ENCODE measurements at places on chromosomes 1 and 21.

DNA sequence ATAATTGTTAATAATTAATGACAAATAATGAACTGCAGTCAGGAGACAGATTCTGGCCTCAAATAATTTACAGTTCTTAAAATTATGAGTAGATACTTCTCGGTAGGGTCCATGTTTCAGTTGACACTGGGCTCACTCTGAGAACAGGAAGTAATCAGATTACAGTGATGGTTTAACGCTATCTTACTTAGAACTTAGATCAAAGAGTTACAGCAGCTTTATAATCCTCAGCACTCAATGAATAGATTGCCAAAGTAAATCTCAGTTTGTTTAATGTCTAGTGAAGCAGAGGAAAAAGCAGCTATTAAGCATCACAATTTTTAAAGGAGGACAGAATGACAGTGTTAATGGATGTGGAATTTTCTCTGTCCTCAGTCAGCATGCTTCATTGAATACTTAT, 79.6 kb downstream of the PDE4B start:
- DNase-seq = no peak

DNA sequence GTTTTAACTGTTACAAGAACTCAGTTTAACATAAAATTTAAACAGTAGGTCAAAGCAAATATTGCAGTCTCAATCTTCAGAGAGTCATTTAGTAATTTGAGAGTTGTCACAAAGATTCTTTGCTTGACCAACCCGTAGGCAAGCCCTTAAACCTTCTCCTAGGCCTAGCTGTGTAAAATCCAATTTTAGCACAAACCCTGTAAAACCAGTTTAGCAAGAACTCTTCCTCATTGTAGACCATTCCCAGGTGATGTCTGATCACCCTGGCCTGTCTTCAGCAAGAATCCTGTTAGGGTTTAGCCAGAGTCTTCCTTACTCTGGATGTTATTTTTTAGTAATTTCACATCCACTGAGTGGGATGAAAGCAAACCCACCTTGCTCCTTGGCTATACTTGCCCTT, 30.1 kb downstream of the LRIG2 start:
- no peak for DNase-seq

DNA sequence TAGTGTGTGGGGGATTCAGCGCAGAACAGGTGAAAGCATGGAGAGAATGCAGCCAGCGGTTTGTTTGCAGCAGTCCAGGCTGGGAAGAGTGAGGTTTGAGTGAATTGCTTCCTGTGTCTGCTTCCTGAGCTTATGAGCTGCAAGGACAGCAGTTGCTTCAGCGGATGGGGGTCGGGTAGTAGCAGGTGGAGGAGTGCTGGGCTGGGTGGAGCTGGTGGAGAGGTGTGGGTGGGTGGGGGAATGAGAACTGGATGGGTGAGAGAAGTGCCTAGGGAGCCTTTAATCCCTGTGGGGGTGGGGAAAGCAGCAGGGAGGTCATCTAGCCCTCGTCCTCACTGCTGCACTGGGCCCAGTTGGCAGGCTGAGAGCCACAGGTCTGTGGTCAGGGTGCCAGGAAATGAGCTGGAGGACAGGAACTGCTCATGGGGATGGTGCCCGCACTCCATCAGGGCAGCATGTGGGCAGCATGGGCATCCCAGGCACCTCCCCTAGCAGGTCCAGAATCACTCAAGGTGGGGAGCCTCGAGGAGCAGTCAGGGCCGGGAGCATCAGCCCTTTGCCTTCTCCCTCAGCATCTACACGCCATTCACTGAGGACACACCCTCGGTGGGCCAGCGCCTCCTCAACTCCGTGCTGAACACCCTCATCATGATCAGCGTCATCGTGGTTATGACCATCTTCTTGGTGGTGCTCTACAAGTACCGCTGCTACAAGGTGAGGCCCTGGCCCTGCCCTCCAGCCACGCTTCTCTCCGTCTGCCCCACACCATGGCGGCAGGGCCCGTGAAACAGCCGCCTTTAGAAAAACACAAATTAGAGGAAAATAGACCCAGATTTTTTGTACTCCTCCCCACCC, 14.8 kb downstream of the PSEN2 start:
- no peak for DNase-seq

DNA sequence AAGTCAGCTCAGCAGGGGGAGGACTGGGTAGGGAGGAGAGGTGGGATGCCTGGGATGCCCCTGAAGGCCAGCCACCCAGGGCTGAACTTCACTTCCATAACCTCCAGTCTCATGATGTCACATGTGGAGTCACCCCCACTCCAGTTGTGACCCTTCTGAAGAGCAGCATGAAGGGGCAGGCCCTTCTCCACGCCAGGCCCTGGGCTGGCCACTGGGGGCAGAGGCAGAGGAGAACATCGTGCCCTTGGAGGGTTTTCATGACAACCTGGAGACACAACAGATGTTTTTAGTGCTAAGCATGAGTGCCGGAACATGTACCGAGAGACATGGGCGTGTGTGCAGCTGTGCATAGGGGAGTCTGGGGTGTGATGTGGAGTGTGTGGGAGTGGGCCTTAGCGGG, 37.6 kb downstream of the FAAH start:
- no peak for DNase-seq

DNA sequence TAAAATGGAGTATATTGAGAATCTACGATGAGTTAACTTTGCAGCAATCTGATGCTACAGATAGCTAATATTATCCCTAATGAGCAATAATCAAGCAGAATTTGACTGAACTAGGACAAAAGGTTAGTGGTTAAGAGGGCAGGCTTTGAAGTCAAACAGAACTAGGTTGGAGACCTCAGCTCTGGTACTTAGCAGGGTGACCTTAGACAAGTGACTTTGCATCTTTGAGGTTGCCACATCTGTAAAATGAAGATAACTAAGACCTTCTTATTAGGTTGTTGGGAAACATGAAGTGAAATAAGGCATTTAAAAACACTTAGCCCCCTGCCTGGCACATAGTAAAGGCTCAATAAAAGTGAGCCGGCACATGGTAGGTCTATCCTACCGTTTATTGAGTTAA, 4.3 kb upstream of the FUCA1 start:
- DNase-seq = no peak

DNA sequence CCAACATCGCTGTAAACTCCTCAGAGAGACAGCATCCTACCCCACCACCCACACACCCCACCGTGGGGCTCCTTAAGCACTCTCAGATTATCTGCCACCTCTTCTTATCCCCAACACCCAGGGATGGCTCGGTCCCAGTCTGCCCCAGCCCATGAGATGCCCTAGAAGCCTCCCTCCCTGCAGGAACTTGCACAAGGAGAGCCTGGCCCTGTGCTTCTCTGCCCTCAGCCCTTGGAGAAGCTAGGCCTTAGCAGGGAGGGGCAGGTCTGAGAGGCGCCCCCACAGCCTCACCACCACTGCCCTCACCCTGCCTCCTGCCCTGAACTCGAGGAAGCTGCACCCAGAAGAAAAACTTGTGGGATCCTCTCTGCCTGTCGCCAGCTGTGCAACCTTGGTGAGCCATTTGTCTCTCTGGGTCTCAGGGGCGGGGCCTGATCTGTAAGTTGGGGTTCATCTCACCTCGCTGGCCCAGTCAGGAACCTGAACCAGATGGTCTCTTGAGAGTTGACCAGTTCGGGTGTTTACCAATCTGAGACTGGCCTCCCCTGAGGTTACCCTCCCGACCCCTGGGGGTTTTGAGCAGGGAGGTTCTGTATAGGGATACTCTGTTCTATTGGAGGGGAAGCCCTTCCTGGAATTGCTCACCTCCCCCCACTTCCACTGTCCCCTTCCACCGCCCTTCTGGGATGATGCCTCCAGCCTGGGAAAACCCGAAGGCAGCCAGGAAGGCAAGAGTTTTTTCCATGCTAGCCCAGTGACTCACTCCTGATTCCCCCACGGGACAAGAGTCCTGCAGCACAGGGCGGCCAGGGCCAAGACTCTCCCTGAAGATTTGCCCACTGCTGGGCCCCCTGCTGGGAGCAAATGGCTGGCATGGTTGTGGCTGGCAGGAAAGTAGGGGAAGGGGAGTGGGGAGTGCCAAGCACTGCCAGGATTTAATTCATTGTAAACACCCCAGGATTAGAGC, at the start of gene S100A3:
Gene S100A3, minus strand, starts transcription at position 537 of the 967 bp plus-strand sequence. CDS start 773 bp downstream, outside the sequence.
- DNase-seq = peak; percentile 71

DNA sequence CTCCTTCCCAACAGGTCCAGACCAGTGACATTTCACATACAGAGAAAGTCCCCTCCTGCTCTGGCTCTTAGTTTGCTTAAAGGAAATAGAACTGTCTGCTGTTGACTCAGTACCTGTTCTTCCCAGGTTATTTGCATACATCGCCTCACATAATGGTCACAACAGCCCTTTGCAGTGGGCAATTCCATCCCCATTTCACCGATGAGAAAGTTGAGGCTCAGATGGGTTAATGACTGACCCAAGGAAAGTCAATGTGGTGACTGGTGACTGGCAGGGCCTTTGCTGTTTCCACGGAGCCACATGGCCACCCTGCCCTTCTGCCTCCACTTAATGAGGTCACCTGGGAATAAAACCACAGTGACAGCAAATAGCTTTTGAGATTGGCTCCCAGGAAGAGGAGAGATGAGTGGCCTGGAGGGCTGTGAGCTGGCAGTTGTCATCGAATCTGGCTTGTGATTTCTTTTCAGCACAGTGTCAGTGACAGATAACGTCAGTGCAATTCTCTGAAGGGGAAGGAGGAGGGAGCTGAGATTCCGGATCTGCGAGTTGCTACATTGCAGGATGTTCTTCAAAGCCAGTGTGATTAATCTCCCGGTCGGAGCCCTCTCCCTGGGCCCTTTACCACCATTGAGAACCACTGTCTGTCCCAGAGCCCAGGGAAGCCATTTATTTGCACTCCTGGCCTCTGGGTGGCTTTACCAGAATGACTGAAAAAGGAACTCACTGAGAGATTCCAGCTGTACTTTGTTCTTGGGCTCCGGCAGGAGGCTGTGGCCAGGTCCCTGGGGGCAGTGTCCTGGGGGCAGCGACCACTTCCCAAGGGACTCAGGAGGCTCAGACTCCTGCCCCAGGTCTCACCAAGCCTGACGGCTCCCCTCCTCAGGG, 117.2 kb downstream of the CNIH3 start:
- no peak for DNase-seq

- no peak for DNase-seq
Measured at GRCh38 chr1:111793923-111794322, 38.2 kb downstream of the DDX20 start.

DNA sequence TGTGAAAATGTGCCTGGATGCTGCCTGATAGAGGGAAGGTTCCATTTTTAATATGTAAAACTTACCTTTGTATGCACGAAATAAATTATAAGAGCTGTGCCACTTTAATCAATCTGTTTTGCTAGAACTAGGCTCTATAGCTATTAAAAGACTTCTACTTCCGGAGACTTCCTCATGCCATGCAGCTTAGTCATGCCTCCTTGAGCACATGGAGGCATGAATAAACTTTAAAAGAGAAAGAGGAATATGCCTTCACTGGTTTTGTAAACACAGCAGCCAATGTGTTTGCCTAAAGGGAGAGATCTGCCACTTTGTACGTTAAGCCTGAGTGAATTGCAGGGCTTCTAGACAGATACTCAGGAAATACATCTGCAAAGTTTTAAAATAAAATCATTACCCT, 604.6 kb downstream of the LRRIQ3 start:
- peak; percentile 56 for DNase-seq

- no peak for DNase-seq
Measured at GRCh38 chr1:208111646-208112190, 132.5 kb downstream of the PLXNA2 start.

GRCh38 chr1:15174615-15174983, 21.1 kb downstream of the TMEM51 start:
- DNase-seq = no peak

GRCh38 chr1:15196807-15197530, 43.4 kb downstream of the TMEM51 start:
- DNase-seq = no peak

GRCh38 chr1:85229574-85230097, 28.8 kb upstream of the SYDE2 start:
- no peak for DNase-seq

GRCh38 chr21:44011123-44011522, 986 bp upstream of the TRAPPC10 start:
- no peak for DNase-seq

GRCh38 chr1:41764656-41765055, 154.1 kb downstream of the HIVEP3 start:
- no peak for DNase-seq

DNA sequence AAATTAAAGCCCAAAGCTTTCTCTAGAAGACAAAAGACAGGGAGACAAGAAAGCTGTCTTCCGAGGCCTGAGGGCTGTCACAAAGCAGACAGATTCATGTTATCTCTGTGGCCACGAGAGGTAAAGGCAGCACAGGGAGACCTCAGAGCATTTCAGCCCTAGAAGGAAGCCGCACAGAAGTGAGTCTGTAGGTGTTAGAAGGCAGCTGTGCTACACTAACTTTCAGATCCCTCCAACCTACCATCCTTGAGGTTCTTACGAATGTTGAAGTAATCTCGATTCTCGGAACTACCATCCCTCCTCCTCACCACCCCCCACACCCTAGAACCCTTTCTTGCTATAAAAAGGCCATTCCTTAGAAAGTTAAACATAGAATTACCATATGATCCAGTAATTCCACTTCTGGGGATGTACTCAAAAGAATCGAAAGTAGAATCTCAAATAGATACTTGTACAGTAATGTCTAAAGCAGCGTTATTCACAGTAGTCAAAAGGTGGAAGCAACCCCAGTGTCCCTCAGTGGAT, 21.5 kb upstream of the LYST start:
- no peak for DNase-seq
